ENCODE measurements at places on chromosomes 13 and 19.
A peak's percentile ranks its signal among the peaks of the same experiment; 100 is the strongest.

DNA sequence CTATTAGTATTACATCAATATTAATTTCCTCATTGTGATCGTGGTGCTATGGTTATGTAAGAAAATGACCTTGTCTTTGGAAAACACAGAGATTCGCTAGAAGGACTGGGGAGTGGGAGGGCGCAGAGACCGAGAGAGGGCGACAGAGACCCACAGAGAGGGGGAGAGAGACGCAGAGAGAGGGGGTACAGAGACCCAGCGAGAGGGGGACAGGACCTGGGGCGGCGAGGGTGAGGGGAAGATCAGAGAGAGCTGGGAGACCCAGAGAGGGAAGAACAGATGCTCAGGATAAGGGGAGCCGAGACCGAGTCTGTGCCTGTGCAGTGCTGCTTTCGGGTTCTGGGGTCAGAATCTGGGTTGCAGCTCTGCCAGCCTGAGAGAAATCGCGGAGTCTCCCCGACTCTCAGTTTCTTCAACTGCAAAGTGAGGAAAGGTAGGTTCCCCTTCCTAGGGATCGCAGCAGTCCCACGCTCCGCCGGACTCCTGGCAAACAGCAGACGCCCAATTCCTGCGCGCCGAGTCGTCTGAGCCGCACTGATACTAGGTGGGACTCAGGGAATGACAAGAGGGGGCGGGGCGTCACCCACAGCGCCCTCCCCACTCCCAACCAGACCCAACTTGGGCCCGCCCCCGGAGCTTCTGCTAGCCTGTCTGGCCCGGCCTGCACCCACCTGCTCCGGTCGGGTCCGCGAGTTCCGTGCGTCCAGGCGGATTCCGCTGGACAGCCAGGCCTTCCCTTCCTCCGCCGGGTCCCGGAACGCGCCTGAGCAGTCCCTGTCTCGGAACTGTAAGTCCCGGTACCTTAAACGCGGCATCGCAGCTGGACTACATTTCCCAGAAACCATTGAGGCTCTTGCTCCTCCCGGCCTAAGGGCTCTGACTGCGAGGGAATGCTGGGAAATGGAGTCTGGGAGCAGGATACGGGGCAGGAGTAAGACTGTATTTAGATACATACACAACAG is 15.3 kb downstream of the IZUMO2 start:
- DNase-seq: peak; percentile 44
- peak overlapping the region; percentile 80 for H3K4me3 ChIP-seq
- peak overlapping the region; percentile 22 for H3K27ac ChIP-seq
- H3K4me1 ChIP-seq: peaks cover 17% of the 10 kb centered on the region
- peaks cover 8% of the 10 kb centered on the region for H3K27me3 ChIP-seq

DNA sequence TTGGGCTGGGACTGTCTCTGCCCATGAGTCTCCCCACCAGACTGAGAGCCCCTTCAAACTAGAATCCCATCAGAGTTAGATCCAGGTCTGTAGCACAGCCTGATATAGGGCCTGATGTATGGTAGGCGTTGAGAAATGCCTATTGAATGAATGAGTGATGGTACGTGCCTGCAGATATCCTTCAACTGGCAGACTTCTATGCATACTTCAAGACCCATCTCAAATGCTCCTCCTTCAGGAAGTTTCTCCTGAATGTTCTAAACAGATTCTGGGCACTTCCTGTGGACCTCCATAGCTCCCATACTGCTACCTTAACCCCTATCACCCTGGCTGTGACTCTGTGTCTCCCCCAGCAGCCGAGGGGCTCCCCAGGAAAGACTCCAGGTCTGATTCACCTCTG is 48.2 kb downstream of the KCNC3 start:
- no peak for DNase-seq
- H3K27me3 ChIP-seq: peaks cover 7% of the 10 kb centered on the region
- no peaks in the 10 kb centered on the region for H3K4me1 ChIP-seq

GRCh38 chr13:57716295-57716694 is 84.8 kb downstream of the PCDH17 start:
- no peaks in the 10 kb centered on the region for H3K27me3 ChIP-seq
- no peaks in the 10 kb centered on the region for H3K36me3 ChIP-seq
- no peak for DNase-seq
- H3K4me3 ChIP-seq: no peak overlapping the region
- H3K4me1 ChIP-seq: no peaks in the 10 kb centered on the region
- H3K27ac ChIP-seq: no peak overlapping the region

DNA sequence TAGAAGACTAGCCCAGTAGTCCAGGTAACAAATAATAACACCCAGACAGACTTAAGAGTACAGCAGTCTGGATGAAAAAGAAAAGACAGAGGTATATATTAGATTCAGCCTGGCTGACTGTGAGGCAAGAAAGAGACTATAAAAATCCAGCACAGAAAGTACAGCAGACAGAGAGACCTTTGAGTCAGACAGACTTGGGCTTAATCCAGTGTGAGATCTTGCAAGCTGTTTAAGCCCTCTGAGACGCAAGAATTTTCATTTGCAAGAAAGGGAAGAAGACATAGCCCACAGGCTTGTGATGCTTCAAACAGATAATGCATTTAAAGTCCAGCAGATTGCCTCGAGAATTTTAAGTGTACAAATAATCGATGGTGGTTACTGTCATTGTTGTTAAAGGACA is 471.4 kb downstream of the LIG4 start:
- H3K27me3 ChIP-seq: no peaks in the 10 kb centered on the region
- no peak overlapping the region for H3K27ac ChIP-seq
- no peaks in the 10 kb centered on the region for H3K36me3 ChIP-seq
- no peak overlapping the region for H3K4me3 ChIP-seq

DNA sequence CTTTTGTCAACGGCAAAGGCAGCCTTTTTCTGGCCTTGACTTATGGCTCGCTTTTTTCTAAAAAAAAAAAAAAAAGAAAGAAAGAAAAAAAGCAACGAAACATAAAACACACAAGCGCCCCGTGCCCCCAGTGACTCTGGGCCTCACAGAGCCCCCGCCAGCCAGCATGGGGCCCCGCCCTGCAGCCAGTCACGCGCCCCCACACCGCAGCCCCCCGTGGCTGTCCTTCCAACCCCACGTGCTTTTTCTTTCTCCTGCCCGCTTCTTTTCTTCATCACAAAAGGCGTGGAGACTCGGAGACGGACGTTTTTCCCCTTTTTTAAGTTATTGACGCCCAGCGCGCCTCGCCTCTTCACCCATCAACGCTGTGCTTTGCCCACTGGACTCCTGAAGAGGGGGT is 14.4 kb upstream of the GNA15 start:
- no peak overlapping the region for H3K4me3 ChIP-seq
- H3K27me3 ChIP-seq: no peaks in the 10 kb centered on the region
- no peak for DNase-seq
- peaks cover 8% of the 10 kb centered on the region for H3K4me1 ChIP-seq
- no peak overlapping the region for H3K27ac ChIP-seq

GRCh38 chr13:66532845-66533244 is 697.3 kb downstream of the PCDH9 start:
- H3K4me1 ChIP-seq: no peaks in the 10 kb centered on the region
- no peak for DNase-seq
- no peaks in the 10 kb centered on the region for H3K27me3 ChIP-seq
- H3K36me3 ChIP-seq: no peaks in the 10 kb centered on the region

DNA sequence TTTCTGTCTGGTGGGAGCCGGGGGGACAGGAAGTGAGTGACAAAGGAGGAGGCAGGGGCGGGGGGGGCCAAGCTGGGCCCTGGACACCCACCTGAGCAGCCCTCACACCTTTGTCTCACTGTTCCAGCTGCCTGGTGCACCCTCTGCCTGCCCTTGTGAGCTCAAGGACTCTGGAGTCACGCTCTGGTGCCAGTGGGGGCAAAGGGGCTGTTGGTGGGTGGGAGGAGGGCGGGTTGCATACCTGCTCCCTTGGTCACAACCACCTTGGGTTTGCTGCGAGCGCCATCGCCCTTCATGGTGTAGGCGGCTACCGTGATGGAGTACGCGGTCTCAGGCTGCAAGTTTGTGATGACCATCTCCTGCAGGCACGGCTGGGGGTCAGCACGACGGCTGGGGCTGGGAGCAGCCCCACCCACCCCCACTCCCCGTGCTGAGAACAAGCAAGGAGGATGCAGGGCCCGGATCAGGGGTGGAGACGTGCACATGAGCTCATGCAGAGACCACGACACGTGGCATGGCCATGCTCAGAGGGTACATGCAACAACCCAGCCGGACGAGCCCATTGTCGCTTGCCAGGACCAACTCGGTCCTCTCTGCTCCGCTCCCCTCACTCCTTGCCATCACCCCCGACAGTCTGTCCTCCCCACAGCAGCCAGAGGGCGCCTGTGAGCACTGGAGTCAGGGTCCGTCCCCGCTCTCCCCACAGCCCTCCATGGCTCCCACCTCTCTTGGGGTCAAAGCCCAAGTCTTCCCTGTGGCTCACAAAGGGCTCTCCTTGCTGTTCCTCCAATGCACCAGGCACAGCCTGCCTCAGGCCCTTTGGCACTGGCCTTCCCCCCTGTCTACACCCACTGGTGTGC is 114.9 kb downstream of the PTPRS start:
- no peaks in the 10 kb centered on the region for H3K4me1 ChIP-seq
- no peak overlapping the region for H3K27ac ChIP-seq
- H3K36me3 ChIP-seq: no peaks in the 10 kb centered on the region
- H3K27me3 ChIP-seq: peaks cover 3% of the 10 kb centered on the region
- no peak for DNase-seq

GRCh38 chr13:86403181-86403580 is 604.0 kb upstream of the SLITRK6 start:
- no peak for DNase-seq
- H3K27me3 ChIP-seq: no peaks in the 10 kb centered on the region
- H3K4me3 ChIP-seq: no peak overlapping the region
- H3K36me3 ChIP-seq: no peaks in the 10 kb centered on the region
- no peaks in the 10 kb centered on the region for H3K4me1 ChIP-seq
- H3K27ac ChIP-seq: no peak overlapping the region

DNA sequence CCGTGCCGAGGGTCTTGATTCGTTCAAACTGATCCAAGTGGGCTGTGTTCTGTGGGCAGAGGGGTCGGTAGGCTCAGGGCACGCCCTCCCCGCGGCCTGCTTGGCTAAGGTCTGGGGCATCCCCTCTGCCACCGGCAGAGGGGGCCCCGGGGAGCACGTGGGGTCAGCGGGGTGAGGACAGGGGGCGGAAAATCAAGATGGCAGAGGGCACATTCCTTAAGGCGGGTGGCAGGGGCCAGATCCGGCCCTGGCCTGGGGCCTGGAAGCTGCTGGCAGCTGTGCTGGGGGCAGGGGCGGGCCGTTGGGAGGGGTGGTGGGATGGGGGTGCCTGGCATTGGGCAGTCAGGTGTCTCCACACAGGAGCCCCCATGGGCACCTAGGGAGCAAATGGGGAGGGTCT is 10.7 kb downstream of the PRKACA start:
- peaks cover 34% of the 10 kb centered on the region for H3K36me3 ChIP-seq
- peaks cover 10% of the 10 kb centered on the region for H3K4me1 ChIP-seq
- H3K27me3 ChIP-seq: no peaks in the 10 kb centered on the region
- H3K4me3 ChIP-seq: no peak overlapping the region
- no peak overlapping the region for H3K27ac ChIP-seq

DNA sequence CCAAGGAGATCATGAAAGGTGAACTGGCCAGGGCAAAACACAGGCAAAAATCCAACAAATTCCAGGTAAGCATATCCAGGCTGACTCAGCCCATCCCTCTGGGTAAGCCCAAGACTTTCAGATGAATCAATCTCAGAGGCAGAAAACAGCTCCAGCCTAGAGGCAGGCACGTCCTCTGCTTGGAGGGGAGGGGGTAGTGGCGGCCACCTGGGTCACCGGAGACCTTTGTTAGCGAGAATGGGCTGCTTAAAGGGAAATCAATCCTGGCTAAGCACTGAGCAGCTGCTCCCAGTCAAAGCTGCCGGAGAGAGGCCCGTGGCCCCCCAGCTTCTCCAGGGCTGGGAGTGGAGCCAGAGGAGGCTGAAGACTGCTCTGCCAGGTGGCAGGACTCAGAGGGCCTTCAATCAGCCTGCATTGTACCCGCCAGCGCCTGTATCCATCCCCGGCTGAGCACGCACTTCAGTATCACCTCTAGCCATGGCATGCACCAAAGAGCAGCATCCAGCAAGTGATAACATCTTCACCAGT is 48.2 kb downstream of the PIN1 start:
- no peak for DNase-seq
- no peaks in the 10 kb centered on the region for H3K4me1 ChIP-seq
- H3K27ac ChIP-seq: no peak overlapping the region
- H3K4me3 ChIP-seq: no peak overlapping the region
- H3K36me3 ChIP-seq: no peaks in the 10 kb centered on the region
- no peaks in the 10 kb centered on the region for H3K27me3 ChIP-seq

- H3K4me1 ChIP-seq: peaks cover 83% of the 10 kb centered on the region
- H3K4me3 ChIP-seq: no peak overlapping the region
- H3K27me3 ChIP-seq: no peaks in the 10 kb centered on the region
- DNase-seq: no peak
- no peaks in the 10 kb centered on the region for H3K36me3 ChIP-seq
Observed at GRCh38 chr13:114152831-114153371, 20.5 kb upstream of the RASA3 start.

DNA sequence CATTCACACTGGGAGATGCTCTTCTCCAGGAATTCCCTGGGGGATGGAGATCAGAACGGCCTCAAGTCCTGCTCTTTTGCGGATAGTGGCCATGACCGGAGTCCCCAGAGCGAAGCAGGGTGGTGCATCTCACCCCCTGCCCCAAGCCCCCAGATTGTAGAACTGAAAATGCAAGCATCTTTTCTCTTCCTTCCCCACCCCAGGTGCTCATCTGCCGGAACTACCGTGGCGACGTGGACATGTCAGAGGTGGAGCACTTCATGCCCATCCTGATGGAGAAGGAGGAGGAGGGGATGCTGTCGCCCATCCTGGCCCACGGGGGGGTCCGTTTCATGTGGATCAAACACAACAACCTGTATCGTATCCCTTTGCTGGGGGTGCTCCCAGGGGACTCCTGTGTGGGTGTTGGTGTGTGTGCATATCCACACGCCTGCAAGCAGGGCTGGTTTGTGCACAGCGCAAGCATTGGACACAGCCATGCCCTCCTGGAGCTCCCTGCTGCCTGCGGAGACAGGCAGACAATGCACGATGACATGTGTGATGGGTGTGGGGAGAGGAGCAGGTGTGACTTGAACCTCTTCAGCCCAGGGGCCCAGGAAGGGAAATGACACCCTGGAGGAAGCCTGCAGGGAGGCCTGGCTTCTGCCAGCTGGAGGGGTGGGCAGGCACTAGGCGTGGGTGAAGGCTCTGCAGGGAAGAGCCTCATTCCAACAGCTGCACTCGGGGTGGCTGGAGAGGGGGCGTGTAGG is 5.7 kb downstream of the AP1M1 start:
- peak overlapping the region; percentile 7 for H3K27ac ChIP-seq
- no peak overlapping the region for H3K4me3 ChIP-seq
- peak; percentile 20 for DNase-seq

DNA sequence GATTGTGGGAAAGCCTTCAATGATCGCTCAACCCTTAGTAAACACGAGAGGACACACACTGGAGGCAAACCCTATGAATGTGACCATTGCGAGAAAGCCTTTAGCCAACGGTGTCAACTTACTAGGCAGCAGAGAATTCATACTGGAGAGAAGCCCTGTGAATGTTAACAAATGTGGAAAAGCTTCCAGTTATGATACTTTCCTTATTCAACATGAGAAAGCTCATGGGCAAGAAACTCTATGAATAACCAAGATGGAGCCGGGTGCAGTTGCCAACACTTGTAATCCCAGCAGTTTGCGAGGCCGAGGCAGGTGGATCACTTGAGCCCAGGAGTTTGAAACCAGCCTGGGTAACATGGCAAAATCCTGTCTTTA is 15.8 kb upstream of the ZNF8 start:
- no peak overlapping the region for H3K27ac ChIP-seq
- H3K4me3 ChIP-seq: no peak overlapping the region
- H3K27me3 ChIP-seq: no peaks in the 10 kb centered on the region

Data from CD4-positive, alpha-beta T cell (primary cell).